Glomerular endothelial cell (primary cell): ENCODE measurements at places on chromosomes 6 and 20. TPM values are rescaled to one million over a fixed set of nuclear protein-coding genes. Genes with fewer than 3 reads are reported as not detected.

GRCh38 chr6:36607683-36608386 is 13.7 kb downstream of the SRSF3 start:
- DNase-seq: no peak

KIFC1 gene
- total RNA-seq: 3.9 and 21.9 TPM in 2 replicates

DNA sequence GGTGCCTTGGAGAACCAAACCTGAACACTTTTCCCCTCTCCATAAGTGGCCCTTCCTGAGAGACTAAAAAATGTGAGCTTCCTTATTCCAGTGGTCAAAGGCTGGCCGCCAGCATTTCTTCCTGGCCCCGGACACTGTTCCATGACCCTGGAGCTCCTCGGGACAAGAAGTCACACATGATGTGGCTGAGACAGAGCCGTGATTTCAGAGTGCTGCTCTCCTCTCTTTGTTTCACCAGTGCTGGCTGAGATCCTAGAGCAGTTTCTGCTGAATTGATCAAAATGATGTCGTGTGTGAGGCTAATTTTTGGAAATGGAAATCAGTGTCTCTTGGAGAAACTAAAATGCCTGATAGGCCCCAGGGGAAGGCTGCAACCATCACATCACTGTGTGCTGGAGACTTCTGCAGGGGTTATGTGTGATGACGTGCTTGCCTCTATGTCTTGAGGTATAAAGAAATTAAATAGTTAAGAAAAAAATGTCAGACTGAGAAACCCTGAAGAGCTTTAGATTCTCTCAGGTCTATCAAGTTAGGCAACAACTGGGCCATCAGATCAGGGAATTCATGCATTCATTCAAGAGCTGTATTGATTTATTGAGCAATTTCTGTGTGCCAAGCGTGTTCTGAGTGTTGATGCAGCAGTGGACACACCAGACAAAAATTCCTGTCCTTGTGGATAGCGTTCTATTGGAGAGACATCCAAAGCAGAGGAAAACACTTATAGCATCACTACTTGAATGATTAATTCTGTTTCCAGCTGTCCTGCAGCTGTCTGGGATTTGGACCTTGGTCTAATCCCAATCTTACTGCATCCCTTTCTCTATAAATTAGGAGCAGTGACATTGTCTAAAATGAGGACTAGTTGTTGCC is 72.7 kb upstream of the CCN6 start:
- DNase-seq: no peak

ZNF391 gene
- 0.53 and 1.3 TPM in 2 replicates for total RNA-seq

CCDC170 gene
- under 0.01 and 0.10 TPM in 2 replicates for total RNA-seq

PBOV1 gene
- not detected in 2 replicates for total RNA-seq

RHAG gene
- not detected in 2 replicates for total RNA-seq

GRCh38 chr6:64987066-64987465 is 720.0 kb downstream of the EYS start:
- DNase-seq: no peak
